NCI-H345 (cell line): ENCODE measurements at places on chromosomes 2 and 18.

GRCh38 chr2:160388464-160389263 is 104.9 kb downstream of the RBMS1 start:
- no peak for DNase-seq

GRCh38 chr2:39741871-39742270 is 37.2 kb downstream of the THUMPD2 start:
- no peak for DNase-seq

GRCh38 chr2:132896073-132896472 is 226.1 kb upstream of the LYPD1 start:
- DNase-seq = no peak

DNA sequence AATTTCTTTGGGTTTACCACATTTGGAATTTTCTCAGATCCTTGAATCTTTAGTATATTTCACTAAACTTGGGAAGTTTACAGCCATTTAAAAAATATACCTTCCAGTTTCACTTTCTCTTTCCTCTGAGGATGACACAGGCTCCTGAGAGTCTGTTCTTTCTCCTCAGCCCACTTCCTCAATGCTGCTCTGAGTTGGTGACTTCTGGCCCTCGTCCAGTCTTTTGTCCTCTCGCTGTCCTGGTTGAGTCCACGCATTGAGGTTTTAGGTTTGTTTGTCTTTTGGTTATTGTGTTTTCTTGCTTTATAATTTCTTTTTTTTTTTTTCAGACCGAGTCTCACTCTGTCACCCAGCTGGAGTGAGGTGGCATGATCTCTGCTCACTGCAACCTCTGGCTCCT is 40.7 kb upstream of the GALR1 start:
- no peak for DNase-seq

DNA sequence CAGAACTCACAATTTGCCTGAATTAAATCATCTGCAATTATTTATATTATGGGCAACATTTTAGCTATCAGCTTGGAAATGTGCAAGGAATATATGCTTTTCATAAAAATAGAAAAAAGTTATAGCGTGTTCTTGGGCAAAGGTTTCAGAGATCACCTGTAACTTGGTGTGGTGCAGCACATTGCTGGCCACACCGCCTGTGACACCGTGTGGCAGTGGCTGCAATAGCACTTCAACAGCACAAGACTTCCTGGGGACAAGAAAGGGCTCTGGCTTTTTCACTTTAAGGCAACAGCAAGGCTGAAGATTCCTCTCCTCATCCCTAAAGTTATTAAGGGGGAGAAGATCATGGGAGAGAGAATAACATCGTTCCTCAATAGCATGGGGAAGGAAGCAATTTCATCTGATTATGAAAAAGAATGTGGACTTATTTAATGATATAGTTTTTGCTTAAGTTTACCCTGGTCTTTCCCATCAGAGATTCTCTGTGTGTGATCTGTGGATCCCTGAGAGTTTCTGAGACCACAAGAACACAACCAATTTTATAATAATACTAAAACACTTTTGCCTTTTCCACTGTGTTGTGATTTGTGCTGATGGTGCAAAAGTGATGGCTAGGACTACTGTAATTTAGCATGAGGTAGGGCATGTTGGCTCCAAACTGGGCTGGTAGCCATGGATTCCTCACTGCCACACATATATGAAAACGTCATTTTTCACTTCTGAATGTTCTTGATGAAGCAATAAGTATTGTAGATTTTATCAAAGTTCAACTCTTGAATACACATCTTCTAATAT is 15.0 kb upstream of the SERPINB3 start:
- peak; percentile 18 for DNase-seq

GRCh38 chr2:106542746-106543359 is 55.7 kb downstream of the CD8B2 start:
- peak; percentile 77 for DNase-seq

GRCh38 chr2:20592106-20593071 is 58.5 kb downstream of the HS1BP3 start:
- DNase-seq = no peak

DNA sequence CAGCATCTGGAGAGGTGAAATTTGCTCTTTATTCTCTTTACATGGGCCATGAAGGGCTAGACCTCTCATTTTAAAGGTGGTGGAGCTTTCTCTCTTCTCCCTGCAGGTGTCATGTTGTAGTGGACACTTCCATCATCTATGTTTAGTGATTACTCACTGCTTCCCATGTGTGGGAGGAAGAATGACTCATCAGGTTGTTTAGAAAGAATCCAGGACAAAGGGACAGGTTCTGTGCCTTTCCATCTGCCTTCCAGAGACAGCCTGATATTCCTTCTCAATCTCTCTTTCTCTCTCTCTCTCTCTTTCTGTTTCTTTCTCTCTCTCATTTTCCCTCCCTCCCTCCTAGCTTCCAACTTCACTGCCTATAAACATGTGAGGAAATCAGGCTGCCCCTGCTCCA is 38.7 kb downstream of the SCG2 start:
- peak; percentile 80 for DNase-seq

DNA sequence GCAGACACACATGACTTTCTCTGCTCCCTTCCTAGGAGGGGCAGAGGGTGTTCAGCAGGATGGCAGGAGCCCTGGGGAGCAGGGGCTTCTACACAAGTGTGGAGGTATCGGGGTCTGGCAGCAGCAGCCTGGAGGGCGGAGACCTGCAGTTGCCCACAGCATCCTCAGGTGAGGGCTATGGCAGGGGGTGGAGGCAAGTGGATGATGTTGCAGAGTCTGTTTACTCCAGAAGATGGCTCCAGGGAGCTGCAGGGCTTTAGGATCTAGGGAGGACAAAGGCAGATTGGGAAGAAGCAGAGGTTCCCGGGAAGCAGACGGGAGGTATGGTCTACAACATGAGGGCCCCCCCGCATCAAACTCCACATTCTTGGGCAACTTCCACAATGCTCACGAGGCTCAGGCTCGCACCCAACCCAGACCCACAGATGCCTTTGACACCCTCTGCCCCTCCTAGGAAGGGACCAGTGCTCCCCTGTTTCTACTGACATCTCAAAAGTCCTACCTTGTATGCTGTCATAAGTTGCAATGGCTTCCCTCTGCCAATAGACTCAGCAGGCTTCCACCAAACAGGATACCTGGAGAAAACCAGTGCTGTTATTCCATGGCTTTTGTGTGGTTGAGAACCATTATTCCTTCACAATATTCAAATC is 12.0 kb upstream of the ATP6V1C2 start:
- peak; percentile 59 for DNase-seq

GRCh38 chr18:5073026-5073944 is 123.8 kb downstream of the AKAIN1 start:
- peak; percentile 69 for DNase-seq

DNA sequence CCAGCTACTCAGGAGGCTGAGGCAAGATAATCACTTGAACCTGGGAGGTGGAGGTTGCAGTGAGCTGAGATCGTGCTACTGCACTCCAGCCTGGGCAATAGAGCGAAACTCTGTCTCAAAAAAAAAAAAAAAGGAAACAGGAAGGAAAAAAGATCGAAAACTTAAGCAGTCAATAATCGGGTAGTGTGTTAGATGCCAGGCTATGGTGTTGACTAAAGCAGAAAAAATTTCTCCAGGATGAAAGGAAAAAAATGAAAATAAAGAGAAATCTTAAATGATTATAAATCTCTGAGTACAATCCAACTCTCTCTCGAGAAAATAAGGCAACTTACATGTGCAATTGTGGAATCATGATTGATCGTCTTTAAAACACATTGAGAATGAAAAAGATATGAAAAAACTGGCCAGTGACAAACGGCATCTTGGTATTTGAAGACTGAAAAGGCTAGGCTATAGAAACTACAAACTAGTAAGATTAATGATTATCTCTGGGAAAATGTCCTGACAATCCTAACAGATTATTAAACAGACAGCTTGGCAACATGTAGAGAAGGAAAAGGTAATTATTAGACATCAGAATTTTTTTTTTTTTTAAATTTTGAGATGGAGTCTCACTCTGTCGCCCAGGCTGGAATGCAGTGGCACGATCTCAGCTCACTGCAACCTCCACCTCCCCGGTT is 16.3 kb upstream of the EPHA4 start:
- no peak for DNase-seq

DNA sequence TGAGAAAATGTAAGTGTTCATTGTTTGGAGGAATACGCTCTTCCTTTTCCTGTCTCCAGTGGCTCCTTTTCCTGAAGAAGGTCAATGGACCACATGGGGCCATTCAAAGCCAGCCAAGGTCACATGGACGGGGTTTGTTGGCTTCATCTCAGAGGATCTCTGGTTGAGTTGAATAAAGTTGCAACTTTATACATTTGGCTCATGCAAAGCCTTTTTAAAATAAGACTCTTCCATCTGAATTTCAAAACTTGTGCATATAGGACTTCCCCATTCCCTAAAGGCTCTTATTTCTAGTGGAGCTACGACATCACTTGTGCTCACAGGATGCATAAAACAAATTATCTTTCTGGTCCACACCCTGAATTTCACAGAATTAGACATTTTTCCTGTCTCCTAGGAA is 235.5 kb downstream of the CMPK2 start:
- DNase-seq = no peak
